ENCODE measurements at places on chromosomes 12 and 14.

DNA sequence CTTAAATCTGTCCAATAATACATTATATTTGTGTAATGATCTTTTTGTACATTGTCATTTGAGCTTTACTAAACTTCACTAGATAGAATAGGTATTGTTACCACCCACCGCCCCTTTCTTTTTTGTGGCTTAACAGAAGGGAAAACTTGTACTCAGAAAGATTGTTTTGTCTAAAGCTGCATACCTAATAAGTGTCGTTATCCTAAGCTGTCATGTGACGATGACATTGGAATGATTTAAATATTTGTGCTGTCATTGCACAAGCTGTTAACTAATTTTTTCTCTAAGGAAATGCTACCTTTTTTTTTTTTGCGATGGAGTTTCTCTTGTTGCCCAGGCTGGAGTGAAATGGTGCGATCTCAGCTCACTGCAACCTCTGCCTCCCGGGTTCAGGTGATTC lies 3.6 kb downstream of the DIP2B start:
- no peak for DNase-seq

GRCh38 chr12:88258396-88258795 lies 116.3 kb downstream of the TMTC3 start:
- no peak for DNase-seq

DNA sequence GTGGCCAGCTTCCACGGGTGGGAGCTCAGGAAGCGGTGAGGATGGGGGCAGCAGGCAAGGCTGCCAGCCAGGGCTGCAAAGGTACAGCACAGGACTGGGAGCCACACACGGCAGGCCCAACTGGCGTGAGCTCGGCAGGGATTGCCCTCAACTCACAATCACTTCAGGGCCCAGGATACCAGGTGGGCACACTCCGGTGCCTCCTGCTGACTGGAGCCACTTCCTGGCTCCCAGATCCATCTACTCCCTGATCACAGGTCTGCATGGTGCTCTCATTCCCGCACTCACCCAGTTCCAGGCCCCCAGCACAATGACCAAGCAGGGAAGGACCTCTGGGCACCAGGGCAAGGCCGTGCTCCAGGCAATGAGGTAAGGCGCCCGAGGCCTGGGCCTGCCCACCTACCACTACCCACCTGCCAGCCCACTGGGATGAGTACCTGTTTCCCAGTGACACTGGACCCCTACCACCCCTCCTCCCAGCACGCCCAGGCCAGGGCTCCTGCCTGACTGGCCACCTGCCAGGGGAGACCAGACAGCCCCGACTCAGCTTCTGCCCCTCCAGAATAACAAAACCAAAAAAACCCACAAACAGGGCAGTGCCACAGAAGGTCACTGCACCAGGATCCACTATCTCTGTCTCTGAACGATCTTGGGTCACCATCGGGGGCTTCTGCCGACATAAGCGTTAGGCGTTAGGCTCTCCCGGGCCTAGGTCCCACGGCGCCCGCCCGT lies 1.8 kb downstream of the JAG2 start:
- DNase-seq = no peak

DNA sequence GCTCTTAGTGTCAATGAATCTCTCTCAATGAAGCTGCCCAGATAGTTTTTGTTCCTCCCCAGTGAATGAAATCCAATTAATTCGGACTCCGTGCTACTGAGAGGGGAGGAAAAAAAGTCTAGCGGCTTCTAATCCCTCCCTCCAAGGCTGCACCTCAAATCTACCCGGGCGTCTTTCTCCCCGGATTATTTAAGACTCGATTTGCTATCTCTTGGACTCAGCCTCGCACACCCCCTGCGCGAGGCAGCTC lies 134 bp downstream of the DUSP6 start:
- DNase-seq = no peak

DNA sequence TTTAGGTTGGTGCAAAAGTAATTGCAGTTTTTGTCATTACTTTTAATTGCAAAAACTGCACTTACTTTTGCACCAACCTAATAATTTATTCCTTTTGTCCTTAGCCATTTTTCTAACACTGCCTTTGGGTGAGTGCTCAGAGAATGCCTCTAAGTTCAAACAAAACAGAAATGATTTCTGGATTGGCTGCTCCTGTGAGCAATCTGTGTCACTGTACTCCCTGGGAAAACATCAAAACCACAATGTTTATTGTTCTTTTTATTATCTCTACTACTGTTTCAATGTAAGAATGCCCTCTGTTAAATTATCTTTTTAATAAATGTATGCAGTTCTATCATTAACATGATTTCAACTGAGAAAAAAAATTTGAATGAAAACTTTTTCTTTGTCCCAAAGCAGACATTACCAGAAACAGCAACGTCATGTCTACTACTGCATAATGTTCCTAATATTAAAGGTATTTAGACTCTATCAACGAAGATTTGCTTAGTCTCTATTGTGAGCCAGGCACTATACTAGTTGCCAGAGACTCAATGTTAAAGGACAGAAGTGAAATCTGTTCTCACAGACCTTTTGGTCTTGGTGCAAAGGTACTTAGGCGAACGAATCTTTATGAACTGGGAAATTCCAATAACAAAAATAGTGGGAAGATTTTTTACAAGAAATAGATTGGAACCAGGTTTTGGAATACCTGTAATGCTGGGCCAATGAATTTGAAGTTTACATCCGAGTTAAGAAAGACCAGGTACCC lies 6.2 kb downstream of the SLC41A2 start:
- no peak for DNase-seq

- DNase-seq = peak; percentile 63
Observed at GRCh38 chr12:53287741-53288216, 7.6 kb upstream of the PFDN5 start.

DNA sequence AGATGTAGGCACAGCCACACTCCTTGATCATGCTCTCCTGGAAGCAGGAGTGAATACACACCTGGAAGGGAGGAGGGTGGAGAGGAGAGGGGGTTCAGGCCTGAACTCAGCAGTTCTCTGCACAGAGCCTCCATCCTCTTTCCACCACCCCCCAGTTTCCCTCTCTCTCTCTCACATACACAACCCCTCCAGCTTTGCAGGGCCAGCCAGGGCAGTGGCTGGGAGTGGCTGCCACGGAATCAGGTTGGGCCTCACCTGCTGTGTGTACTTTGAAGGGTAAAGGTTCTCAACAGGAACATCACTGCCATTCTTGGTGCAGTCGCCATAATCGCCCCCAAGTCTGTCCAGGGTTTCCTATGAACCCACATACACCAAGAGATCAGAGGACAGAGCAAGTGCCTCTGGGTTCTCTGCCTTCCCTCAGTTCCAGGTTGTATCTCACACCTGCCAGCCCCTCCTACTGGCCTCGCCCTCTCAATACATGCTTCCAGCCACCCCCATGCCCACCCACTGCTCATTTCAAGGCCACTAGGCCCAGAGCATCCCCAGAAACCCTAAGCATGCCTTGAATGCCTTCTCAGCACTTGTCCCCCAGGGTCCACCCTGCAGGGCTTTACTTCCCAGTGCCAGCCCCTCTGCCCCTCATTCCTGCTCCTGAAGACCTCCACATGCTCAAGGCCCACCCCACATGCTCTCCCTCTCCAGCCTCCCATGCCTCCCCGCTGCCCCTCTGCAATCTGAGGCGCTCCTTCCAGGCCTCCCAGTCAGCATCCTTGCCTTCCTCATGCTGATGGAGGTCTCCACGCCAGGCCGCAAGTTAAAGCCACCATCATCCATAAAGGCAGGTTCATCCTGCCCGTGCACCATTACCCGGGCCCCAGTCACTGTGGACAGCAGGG lies 12.9 kb upstream of the TNFRSF1A start:
- DNase-seq = no peak

GRCh38 chr12:124394462-124395128 lies 99.7 kb downstream of the RFLNA start:
- no peak for DNase-seq

Measured in activated naive CD4-positive, alpha-beta T cell (primary cell).